ENCODE measurements at places on chromosomes 6 and 20. TPM values are rescaled to one million over a fixed set of nuclear protein-coding genes. Genes with fewer than 3 reads are reported as not detected.

PGC gene
- not detected for total RNA-seq

CRISP3 gene
- total RNA-seq: not detected

TTK gene
- 22.0 TPM for total RNA-seq

SLC22A7 gene
- total RNA-seq: not detected

MPIG6B gene
- total RNA-seq: not detected

APCDD1L gene
- 6.3 TPM for total RNA-seq

CLDN20 gene
- total RNA-seq: not detected

GFRAL gene
- total RNA-seq: not detected

CAPN11 gene
- total RNA-seq: not detected

SNRPB gene
- total RNA-seq: 592 TPM

DEFB112 gene
- total RNA-seq: not detected

MOXD1 gene
- 16.0 TPM for total RNA-seq

NRN1 gene
- 0.13 TPM for total RNA-seq

TFAP2B gene
- not detected for total RNA-seq

LST1 gene
- total RNA-seq: not detected

CAP2 gene
- total RNA-seq: 1.2 TPM

ASIP gene
- total RNA-seq: not detected

SERPINB1 gene
- 22.2 TPM for total RNA-seq

BTN1A1 gene
- total RNA-seq: not detected

CLIC5 gene
- total RNA-seq: not detected

C2 gene
- 4.8 TPM for total RNA-seq

RBPJL gene
- not detected for total RNA-seq

TINAG gene
- total RNA-seq: not detected

POM121L2 gene
- total RNA-seq: not detected

All from epithelial cell of alveolus of lung (primary cell).